ENCODE measurements at places on chromosomes 13 and 19.
A peak's percentile ranks its signal among the peaks of the same experiment; 100 is the strongest.

DNA sequence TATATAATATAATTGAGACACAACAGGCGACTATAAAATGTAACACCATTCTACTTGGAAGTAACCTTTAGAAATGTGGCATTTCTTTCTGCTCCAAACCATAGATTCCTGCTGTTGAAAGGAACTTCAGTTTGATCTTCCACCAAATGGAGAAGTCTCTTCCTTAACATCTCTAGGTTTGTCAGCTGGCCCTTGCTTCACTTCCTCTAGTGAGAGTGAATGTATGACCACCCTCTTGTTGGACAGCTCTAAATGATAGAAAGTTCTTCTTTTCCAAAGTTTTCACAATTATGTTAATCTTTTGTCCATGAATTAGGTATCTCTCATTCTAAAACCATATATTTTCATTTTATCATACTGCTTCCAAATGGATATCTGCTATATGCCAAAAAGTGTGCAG lies 13.8 kb upstream of the COG6 start:
- DNase-seq, result no peak

- DNase-seq, result no peak
Observed at GRCh38 chr19:34220472-34221063, 33.8 kb upstream of the GARRE1 start.

DNA sequence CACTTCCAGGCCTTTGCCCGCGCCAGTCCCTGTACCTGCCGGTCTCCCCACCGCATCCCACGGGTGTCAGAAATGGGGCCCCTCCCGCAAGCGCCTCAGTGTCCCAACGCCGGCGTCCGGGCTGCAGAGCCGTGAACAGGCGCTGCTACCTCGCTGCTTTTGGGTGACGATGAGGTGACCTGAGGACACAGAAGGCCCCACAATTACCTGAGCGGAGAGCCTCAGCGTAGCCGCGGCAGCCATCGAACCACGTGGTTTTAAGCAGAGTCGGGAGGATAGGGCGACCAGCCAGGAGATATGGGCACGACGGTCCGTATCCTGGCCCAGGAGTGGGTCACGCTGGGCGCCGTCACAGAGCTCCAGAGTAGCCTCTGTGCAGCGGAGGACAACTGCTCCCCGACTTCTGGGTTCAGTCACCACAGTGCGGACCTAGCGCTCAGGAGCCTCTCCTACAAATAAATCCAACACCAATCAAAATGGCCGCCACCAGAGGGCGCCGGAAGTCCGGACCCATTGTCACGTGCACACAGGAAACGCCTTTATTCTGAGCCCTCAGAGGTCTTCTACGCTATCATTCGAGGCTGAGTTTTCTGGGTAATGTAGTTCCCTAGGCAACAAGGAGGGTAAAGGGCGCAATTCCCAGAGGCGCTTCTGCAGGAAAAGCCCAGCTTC lies at the start of gene ZNF814:
Gene ZNF814, minus strand, starts transcription at position 478 of the 672 bp plus-strand sequence. Its CDS starts 235 bp downstream, at position 243.
- peak; percentile 55 for DNase-seq

DNA sequence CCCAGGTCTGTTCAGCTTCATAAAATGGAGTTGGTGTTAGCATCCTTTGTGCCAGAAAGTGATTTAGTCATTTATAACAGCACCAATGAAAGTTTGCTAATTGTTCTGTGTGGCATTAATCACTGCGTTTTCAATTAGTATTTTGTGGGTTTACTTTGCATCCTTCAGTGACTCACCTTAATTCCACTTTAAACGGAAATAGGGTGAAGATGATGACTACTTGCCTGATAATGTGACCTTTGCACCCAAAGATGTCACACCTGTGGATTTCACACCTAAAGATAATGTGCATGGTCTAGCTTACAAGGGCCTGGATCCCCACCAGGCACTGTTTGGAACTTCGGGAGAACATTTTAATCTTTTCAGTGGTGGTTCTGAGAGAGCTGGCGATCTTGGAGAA lies 15.0 kb downstream of the GPATCH1 start:
- no peak for DNase-seq

- DNase-seq, result no peak
Observed at GRCh38 chr13:94620286-94620896, 18.7 kb downstream of the GPR180 start.
